ENCODE measurements at places on chromosomes 1 and 21.

GRCh38 chr1:245901037-245901436, 606.0 kb downstream of the SMYD3 start:
- DNase-seq, result no peak

DNA sequence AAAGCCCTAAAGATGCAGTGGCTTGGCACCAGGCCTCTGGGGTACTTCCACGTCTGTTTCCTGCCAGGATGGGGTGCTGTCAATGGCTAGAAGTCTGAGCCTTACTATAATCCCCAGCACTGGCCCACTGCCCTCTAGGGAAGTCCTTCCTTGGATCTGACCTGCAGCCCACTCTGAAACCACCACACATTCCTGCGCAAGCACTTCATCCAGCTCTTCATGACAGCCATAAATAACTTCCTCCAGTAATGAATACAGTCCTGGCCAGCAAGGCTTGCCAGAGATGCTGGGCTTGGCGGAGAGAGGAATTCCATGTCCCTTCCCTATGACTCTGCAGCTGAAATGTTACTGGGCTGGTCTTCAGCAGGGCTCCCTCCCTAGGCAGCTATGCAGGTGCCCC, 32.6 kb downstream of the ALPL start:
- no peak for DNase-seq

DNA sequence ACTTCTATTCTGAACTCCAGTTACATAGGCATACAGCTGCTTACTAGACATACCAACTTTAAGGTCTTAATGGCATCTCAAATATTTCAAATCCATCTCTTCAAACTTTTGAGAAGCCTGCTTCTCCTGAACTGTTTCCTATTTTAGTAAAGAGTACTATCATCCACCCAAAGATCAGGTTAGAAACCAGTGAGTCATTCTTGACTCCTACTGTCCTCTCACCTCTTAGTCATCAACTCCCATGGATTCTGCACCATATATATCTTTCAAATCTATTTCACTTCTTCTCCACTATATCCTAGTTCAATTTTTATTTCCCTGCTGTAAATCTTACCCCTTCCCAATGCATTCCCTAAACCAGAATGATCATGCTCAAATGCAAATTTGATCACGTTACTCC, 18.1 kb upstream of the BEND5 start:
- no peak for DNase-seq

DNA sequence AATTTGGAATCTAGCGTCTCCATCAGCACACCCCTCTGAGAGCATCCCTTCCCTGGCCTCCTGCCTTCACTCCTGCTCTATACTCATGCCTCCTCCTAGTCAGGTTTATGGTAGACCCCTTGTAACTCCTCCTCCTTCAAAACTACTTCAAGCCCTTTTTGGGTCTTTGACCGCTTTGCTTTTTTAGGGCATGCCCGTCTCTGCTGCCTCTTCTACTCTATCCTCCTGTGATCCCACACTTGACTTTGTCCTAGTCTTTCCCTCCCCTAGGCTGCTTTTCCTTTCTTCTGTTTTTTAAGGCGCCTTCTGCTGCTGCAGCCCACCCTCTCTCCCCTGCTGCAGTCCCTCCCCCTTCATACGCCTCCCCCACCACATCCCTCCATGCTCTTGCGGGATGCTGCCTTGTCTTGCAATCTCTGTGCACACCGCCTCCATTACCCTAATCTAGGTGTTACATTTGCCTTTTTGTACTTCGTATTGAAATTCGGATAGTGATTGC, 1.5 kb downstream of the SNX27 start:
- DNase-seq, result no peak

- DNase-seq, result no peak
Observed at GRCh38 chr1:208681878-208682663, 437.9 kb upstream of the PLXNA2 start.

DNA sequence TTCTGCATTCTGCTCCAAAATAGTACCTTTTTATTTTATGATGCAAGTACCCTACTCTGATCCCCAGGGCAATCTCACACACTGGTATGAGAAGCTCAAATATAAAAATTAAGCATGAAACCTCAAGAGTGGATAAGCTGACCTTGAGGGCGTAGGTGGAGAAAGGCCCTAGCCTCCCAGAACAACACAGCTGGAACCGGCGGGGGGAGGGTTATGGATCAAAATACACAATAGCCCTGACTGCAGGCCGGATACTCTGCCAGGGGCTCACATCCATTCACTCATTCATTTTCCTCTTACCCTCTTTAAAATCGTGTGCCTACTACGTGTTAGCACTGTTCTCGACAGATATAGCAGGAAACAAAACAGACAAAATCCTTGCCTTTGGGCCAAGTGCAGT, 32.8 kb upstream of the ECE1 start:
- DNase-seq, result no peak

DNA sequence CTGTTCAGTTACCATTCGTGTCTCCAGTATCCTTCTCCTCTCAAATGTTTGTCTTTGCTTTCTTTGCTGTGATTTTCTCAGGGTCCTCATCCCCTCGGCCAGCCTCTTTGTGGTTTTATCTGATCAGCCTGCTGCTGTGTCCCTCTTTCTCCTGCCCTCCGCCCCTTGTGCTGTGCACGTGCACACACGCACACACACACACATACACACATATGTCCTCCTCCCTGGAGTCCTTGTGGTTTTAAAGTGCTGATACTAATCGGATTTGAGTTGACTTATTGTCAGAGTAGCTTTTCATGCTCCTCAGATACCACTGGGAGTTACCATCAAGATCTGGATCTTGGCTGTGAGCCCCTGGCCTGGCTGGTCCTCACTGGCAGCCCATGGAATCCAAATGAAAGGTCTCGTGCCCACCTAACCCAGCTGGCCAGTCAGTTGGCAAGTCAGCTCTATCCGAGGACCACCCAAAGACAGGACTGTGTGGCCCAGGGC, 34.1 kb downstream of the QSOX1 start:
- DNase-seq, result no peak

DNA sequence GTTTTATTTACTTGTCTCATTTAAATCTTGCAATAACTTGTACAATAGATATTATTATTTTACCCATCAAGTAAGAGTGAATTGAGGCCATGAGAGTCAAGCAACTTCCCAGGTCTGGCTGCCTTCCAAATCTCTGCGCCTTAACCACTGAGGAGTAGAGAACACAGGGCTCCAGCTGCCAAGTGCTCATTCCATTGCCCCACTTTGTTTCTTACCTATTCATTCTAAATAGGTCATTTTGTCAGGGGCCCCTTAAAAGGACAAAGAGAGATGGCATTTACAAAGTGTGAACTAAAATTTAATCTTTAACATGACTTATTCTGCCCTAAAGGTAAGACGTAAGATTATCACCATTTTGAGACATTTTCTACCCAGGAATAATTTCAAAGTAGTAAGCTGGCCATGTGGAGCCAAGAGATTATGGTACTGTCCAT, 3.5 kb downstream of the PPP1R15B start:
- DNase-seq, result peak; percentile 48

- no peak for DNase-seq
Observed at GRCh38 chr1:210298936-210299335, 29.8 kb upstream of the HHAT start.

GRCh38 chr1:224199679-224200078, 16.6 kb downstream of the DEGS1 start:
- DNase-seq, result no peak

DNA sequence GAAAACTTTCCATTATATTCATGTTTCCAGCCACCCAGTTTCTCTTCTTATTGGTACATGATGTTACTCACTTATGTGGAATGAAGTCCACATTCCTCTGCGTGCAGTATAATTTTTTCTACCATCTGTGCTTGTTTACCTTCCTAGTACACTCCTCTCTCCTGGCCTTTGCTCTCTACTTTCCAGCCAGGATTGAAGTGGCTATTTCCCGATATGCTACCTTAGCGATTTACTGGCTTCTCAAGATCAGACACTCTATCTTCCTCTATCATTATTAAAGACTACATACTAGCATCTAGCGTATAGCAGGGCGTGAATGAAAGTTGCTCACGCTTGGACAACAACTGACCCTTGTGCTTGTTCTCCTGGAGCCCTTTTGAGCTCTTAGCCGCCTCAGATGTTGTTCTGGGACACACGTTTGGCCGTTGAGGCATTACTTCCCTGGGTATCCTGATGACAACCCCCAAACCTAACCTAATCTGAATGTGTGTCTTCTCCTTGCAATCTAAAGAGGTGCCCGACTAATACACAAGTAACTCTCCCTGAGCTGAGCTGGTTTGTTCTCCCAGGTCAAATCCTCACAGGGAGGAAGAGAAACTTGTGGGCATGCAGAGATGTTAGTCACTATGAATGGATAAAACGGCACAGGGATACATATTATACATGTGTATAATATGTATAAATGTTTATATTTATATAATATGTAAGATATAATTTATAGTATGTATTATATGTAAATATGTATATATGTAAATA, 13.4 kb upstream of the MTARC2 start:
- no peak for DNase-seq

GRCh38 chr1:4974981-4975685, 320.7 kb downstream of the AJAP1 start:
- no peak for DNase-seq

GRCh38 chr1:214085325-214085724, 97.6 kb downstream of the PROX1 start:
- DNase-seq, result no peak

DNA sequence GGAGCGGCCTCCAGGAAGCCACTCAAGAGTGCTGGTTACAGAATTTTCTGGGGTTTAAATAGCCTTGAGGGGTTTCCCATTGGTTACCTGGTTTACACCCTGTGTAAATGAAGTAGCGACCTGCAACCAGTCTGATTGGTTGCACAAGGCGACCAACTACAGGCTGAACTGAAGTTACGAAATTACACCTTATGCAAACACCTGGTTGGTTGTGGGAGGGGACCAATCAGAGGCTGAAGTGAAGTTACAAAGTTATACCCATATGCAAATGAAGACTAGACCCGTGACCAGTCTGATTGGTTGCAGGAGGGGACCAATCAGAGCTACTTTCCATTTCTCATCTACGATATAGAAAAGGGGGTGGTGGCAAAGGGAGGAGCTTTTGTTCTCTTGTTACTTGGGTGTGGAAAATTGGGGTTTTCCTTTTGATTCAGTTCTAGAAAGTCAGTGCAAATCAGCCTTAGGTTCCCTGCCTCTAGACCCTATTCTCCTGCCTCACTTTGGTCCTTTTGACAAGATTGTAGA, 22.2 kb upstream of the C1orf174 start:
- DNase-seq, result no peak

DNA sequence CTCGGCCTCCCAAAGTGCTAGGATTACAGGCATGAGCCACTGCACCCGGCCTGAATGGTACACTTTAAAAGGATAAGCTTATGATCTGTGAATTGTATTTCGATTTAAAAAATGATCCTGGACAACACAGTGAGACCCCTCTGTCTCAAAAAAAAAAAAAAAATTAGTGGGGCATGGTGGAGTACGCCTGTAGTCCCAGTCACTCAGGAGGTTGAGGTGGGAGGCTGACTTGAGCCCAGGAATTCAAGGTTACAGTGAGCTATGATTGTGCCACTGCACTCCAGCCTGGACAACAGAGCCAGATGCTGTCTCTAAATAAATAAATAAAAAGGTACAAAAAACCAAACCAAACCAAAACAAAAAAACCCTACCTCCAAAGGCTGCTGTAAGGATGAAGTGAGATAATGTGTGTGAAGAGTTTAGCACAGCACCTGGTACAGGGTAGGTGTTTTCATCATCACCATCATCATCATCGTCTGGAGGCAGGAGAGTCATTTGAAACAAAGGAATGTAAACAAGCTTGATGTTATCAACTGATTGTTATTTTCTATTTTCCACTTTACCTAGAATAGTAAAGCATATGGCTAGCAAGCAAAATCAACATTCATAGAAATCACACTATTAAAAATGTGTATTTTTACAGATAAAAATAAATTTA, 22.5 kb upstream of the HTR1D start:
- DNase-seq, result no peak

DNA sequence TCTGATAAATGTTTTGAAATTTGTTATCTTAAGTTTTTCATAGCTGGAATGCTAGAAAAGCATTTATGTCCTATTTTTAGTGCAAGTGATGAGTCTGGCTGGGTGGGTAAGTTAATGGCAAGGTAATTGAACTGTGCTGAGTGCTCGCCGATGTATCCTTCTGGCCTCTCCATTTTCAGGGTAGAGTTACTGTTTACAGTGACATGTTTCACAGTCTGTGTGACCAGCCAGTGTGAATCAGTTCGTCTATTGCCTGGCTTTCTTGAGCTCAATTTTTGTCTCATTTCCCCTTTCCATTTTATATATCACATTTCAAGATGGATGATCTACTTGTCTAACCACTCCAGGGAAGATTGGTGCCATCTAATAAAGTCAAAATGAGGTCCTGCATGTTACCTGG, 44.1 kb downstream of the ITSN1 start:
- DNase-seq, result no peak

DNA sequence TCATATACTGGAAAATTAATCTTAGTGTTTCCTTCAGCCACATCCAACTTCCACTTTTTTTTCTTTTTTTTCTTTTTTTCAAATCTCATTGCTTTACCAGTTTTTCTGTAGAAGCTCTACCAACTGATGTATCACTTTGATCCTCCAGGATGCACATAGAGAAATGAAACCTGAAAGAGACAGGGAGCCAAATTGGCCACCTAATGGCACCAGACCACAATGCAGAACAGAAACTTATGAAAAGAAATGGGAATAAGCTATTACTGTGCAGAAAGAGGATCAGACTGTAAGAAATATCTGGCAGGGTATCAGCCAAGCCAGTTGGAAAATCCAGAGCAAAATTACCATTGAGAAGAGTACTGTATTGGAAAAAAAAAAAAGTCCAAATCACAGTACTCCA, 1514.2 kb downstream of the MRPL39 start:
- no peak for DNase-seq

DNA sequence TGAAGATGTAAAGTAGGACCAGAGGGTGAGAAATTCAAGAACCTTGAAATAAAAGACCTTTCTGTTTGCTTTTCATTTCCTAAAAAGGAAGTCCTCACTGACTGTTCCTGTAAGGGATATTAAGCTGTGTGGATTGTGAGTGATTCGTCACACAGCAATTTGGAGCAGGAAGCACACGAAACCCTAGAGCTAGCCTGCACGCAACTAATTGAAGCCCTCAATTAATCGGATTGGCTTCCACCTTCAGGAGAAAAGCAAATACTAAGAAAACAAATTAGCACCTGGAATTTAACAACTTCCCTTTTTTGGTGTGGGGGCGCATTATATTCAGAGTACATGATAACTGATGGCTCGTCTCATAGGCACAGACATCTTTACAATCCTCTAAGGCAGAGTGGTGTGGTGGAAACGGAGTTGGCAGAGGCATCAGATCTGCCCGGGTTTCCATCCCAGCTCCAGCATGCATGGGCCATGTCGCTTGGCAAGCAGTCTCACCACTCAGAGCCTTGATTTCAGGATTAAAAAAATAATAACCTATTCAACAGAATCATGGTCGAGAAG, 95.2 kb downstream of the KCNJ15 start:
- DNase-seq, result no peak
